ENCODE measurements at places on chromosomes 16 and 17.

GRCh38 chr16:56351481-56351880 is 73.9 kb downstream of the AMFR start:
- no peak for DNase-seq

GRCh38 chr17:71217769-71218168 is 903.1 kb upstream of the SOX9 start:
- DNase-seq = no peak

GRCh38 chr17:46765453-46765852 is 53.0 kb downstream of the WNT3 start:
- DNase-seq = no peak

- DNase-seq = peak; percentile 88
Measured at GRCh38 chr16:636206-637080, at the start of gene METTL26. Gene METTL26, minus strand, starts transcription at chr16:636305. Its CDS starts 15 bp downstream, at chr16:636290.

- no peak for DNase-seq
Measured at GRCh38 chr16:19169082-19169639, 1.1 kb downstream of the SYT17 start.
